ENCODE measurements at places on chromosomes 2 and 18. TPM values are rescaled to one million over a fixed set of nuclear protein-coding genes. Genes with fewer than 3 reads are reported as not detected.

Gene PLEKHH2
- 0.89 TPM for total RNA-seq

Gene ABHD1
- 1.2 TPM for total RNA-seq

Gene PGAP1
- 1.7 TPM for total RNA-seq

Gene ALMS1
- total RNA-seq = 10.1 TPM

Data from A549 treated with ZK216348 at 1 μM for 4 hours (cell line).